CD4-positive, alpha-beta T cell treated with Interleukin-12 subunit alpha and Interleukin-12 subunit beta, for 1 hour (primary cell): ENCODE measurements at places on chromosomes 6 and 20.
A peak's percentile ranks its signal among the peaks of the same experiment; 100 is the strongest.

- DNase-seq = no peak
These were observed 16.6 kb upstream of the EZR start for GRCh38 chr6:158835616-158836221.

GRCh38 chr20:18108326-18108725 lies 29.3 kb upstream of the KAT14 start:
- no peak for DNase-seq

DNA sequence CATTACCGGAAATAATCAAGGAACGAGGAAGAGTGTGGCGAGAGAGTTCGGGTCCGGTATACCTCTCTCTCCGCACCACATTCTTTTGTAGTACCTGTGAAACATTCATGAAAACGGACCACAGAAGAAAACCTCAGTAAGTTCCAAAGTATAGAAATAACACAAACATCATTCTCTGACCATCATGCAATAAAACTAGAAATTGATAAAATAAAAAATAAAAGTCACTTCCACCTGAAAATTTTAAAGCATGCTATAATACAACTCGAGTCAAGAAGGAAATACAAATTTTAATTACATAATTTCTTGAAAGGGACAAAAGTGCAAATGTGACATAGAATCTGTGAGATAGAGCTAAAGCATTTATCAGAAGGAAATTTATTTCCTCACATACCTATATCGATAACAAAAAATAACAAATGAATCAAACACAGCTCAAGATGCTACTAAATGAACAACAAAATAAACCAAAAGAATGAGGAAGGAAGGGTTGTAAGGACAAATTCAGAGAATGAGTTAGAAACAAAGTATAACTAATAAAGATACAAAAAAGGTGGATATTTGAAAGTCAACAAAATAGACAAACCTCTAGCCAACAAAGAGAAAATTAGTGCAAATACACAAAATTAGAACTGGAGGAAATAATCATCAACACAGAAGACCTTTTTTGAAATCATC lies 84.2 kb downstream of the TRIM27 start:
- DNase-seq = no peak

GRCh38 chr20:61953037-61954021 lies 112.4 kb downstream of the TAF4 start:
- no peak for DNase-seq

DNA sequence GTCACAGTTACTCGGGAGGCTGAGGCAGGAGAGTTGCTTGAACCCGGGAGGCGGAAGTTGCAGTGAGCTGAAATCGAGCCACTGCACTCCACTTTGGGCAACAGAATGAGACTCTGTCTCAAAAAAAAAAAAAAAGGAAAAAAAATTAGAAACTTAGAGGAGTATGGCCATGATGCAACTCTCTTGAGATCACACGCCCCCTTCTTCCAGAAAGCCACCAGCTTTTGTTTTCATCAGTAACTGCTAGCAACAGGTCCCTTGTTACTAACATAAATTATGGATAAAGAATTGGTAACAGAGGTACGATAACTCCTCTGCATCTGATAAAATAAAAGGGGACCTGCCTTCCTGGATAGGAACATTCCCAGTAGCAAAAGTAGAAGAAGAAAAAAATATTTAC lies 308.2 kb downstream of the CD83 start:
- DNase-seq = no peak

GRCh38 chr6:99520855-99521632 lies 5.8 kb upstream of the USP45 start:
- DNase-seq = peak; percentile 63

DNA sequence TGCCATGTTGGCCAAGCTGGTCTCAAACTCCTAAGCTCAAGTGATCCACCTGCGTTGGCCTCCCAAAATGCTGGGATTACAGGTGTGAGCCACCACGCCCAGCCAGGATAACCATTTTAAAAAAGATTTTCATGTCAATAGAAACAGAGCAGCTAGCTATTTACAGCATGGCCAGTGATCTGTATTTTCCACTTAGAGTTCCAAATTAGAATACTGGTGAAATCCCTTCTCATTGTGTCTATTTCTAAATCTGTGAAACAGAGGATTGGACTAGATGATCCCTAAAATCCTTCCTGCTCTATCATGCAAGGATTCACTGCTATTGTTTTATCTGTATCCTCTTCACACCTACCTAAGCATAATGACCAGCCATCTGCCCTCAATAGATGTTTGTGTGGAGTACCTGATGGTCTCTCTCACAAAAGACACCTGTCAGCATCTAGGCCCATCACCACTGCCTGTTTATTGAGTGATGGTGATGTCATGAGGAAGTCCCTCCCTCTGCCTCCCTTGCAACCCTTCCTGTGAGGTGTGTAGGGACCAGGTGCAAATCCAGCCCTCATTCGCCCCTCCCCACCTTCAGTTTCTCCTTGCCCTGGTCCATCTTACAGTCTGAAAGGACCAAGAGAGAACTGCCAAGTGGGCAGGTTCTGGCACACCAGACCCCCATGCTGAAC lies 26.5 kb upstream of the SMIM29 start:
- no peak for DNase-seq

DNA sequence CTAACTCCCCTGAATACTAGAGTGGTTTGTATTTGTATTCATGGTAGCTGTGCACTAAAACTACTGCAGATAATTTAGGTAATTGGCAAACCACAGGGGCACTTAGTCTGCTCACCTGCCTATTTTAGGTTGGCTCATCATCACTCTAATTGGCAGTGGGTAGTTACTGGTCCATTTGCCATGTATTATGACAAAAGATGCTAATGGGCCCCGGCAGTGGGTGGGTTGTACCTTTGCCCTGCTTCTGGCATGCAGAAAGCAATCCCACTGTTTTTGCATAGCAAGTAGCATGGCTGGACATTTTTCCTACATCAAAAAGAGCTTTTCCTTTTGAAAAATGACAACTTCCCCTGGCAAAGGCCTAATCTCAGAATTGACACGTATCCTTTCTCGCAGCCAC lies 741.4 kb upstream of the MAP3K7 start:
- DNase-seq = no peak

DNA sequence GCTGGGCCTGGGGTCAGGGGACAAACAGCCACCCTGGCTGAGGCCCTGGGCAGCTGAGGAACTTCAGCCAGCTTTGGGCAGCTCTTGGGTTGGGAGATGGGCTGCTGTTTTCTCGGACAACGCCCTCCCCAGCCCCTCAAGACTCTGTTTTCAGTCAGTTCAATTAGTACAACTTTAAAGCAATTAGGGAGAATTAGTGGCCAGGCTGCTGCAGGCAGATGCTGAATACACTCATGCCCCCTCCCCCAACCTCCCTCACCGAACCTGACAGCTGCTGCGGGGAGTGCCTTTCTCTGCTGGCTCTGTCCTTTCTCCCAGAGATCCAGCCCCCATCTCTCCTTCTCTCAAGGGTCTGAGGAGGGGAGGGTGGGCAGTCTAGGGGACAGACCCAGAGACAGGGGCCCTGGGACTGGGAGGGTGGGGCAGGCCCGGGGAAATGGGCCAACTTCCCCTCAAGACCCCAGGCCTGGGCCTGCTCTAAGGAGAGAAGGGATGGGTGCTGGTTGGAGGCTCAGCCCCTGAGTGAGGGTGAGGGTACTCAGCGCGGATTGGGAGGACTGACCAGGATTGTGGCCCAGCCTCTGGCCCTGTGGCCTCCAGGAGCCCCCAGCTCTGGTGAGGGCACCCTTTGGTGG lies 17.8 kb upstream of the MYT1 start:
- DNase-seq = no peak

- peak; percentile 52 for DNase-seq
These were observed 7.3 kb upstream of the YTHDF1 start for GRCh38 chr20:63223121-63223825.

DNA sequence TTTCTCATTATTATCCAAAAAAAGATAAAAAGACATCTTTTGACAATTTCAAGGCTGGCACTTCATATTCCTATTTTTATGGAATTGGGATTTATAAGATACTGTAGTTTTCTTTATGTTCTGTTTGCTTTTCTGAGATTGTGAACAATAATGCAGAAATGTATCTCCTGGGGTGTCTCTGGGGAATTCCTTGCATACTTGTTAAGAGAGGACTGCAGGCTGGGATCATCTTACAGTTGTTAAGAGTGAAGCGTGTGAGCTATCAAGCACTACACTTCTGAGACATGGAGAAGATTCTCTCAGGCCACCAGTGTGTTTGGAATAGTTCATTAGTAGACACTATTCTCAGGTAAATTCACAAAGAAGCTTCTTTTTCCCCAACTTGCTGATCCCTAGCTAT lies 963.3 kb upstream of the GJE1 start:
- no peak for DNase-seq

- no peak for DNase-seq
These were observed 207.5 kb upstream of the PHACTR1 start for GRCh38 chr6:12509060-12509459.

- DNase-seq = no peak
These were observed 28.3 kb downstream of the COL20A1 start for GRCh38 chr20:63321148-63321831.

- DNase-seq = no peak
These were observed 18.3 kb downstream of the RSPO3 start for GRCh38 chr6:127136786-127137185.

DNA sequence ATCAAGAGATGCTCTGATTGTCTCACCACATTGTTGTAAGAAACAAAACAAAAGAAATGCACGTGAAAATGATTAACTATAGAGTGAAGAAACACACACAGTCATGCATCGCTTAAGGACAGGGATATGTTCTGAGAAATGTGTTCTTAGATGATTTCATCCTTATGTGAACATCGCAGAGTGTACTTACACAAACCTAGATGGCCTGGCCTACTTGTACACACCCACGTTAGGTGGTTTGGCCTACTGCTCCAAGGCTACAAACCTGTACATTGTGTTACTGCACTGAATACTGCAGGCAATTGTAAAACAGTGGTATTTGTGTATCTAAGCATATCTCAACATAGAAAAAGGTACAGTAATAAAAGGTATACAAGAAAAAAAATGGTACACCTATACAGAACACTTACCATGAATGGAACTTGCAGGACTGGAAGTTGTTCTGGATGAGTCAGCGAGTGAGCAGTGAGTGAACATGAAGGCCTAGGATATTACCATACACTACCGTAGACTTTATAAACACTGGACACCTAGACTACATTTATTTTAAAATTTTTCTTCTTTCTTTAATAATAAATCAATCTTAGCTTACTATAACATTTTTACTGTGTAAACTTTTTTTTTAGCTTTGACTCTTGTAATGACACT lies 48.6 kb downstream of the FKBP5 start:
- DNase-seq = no peak

DNA sequence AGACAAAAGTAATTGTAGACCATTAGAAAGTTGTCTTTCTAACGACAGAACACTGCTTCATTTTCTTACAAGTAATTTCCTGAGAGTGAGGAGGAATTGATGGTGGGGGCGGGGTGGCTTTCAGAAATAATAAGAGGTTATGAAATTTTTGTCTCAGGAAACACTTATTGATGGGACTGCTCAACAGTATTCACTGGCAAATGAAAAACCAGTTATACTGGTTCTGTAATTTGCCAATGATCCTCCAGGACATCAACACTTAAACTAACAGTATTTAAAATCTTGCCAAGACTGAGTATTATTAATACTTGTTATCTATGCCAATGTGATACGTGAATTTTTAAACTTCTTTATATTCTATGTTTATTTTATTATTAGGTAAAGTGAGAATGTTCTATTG lies 41.8 kb upstream of the FUT9 start:
- no peak for DNase-seq

DNA sequence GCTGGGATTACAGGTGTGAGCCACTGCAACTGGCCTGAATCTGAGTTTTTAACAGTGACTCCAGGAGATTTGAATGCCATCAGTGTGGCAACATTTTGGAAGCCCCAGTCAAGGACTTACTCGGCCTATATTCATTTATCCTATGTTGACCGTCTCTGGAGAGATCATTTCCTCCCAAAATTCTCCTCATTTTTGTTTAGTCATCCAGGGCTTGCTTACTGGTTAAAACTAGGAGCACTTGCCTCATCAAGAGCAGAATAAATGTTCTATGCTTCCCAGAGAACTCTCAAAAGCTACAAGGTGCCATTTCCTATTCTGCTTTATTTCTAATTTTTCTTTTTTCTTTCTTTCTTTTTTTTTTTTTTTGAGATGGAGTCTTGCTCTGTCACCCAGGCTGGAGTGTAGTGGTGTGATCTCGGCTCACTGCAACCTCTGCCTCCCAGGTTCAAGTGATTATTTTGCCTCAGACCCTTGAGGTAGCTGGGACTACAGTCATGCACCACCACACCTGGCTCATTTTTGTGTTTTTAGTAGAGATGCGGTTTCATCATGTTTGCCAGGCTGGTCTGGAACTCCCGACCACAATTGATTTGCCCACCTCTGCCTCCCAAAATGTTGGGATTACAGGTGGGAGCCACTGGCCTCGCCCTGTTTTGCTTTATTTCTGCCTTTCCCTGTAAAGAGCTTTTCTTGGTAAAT lies 23.4 kb upstream of the TRIM27 start:
- no peak for DNase-seq

GRCh38 chr20:15610787-15611186 lies 962.5 kb downstream of the KIF16B start:
- no peak for DNase-seq

- DNase-seq = no peak
These were observed 107.8 kb downstream of the CDC5L start for GRCh38 chr6:44495036-44495901.

DNA sequence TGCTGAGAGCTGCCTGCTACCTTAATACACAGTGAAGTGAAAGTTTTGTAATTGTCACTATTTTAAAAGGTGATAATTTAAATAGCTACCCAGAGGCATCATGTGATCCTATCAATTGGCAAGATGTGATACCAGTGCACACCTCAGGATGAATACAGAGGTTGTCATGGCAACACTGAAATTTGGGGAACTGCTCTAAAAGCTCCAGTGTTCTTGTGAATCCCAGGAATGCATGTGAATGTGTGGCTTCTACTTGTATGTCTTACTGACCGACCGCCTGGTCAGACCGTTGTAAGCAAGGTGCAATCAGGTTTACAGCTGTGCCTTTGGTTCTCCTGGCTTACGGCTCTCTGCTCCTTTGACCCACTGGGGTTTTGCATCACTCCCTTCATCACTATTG lies 146.3 kb upstream of the GJE1 start:
- no peak for DNase-seq

- no peak for DNase-seq
These were observed 16.3 kb downstream of the SAMD3 start for GRCh38 chr6:130206479-130206878.

- no peak for DNase-seq
These were observed 61.6 kb downstream of the MDGA1 start for GRCh38 chr6:37636116-37636515.

DNA sequence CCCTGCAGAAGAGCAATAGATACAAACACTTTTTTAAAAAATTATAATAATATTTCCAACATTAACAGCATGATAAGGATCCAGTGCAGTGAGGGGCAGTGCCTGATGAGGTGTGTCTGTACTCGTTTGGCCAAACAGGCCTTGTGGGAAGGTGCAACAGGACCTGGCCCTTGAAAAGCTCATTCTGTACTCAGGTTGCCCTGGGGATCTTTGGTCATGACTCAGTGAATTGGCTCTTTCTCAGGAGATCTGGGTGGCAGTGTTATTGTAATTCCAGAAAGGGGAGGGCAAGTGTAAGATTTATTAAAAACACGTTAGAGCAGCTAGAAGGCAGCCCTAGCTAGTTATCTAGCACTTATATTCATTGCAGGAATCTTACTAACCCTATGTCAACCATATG lies 2.9 kb upstream of the SPINT3 start:
- DNase-seq = no peak
